ENCODE measurements at places on chromosomes 12 and 14.

- DNase-seq = peak; percentile 95
Measured at GRCh38 chr12:6825398-6826124, 2.6 kb upstream of the P3H3 start.

DNA sequence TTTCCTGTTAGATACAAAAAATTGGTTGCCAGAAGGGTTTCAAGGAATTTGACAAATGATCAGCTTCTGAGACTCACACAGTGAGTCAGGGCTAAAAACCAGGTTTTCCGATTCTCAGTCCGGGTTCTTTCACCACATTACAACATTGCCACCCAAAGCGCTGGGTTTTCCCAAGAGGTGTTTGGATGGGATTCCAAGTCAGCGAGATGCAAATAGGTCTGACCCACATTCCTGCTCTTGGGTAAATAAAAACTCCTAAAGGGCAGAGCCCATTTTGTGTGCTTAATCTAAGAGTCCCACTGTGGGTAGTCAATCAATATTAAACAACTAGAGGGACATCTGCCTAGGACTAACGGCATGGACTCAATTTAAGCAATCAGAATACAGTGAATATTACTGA, 5.4 kb upstream of the RIC8B start:
- DNase-seq = no peak

DNA sequence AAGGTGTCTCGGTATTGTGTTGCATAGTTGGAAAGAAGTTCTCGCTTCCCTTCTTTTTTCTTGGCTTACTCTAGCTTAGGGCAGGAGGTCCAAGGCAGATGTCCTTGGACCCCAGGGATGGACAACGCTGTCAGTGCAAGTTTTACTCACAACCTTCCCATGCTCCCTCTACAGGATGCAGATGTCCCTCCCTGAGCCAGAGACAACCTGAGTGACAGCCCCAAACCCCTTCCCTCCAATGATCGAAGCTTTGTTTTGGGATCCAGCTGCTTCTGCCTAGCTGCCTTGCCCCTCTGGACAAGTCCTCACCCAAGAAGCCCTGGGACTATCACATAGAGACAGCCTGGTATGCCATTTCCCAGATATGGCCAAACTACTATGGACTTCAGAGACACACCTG, 112.0 kb upstream of the RAP1B start:
- no peak for DNase-seq

DNA sequence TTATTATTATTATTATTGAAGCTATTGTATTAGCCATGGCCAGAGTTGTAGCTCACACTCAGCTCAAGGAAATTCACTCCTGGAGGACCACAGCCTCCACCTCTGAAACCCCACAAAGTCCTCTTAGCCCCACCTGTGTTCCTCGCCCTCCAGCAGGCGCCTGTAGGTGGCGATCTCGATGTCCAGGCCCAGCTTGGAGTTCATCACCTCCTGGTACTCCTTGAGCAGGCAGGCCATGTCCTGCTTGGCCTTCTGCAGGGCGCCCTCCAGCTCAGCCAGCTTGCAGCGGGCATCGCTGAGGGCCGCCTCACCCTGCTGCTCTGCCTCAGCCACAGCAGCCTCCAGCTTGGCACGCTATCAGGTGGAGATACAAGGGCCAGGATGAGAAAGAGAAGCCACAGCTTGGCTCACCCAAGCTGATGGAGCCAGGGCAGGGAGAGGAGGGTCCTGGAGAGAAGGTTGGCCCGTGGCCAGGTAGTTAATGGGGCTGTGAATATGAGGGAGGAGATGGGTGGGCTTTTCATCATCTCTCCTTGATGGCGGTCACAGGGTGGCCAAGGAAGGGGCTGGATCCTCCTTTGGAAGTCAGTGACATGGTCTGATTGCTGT, 5.1 kb downstream of the KRT85 start:
- no peak for DNase-seq

GRCh38 chr14:37623426-37623951, 28.1 kb downstream of the TTC6 start:
- no peak for DNase-seq

DNA sequence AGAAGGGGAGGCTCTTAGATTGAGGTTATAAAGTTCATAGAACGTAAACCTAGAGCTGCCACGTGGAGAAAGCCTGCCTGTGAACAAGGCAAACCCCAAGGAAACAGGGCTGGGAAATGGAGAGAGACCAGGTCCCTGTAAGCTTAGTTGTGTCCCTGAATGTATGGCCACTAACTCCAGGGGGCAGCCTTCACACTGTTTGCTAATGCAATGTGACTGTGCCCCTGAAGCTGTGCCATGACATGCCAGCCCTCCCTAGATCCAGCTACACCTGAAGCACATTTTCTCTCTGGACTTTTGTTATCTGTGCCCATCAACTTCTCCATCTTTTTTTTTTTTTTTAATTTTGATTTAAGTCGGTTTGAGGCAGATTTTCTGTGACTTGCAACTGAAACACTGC, 60.6 kb upstream of the TMCC3 start:
- no peak for DNase-seq

All from right forelimb (tissue), 1 donor.